ENCODE measurements at places on chromosomes 12 and 14.

DNA sequence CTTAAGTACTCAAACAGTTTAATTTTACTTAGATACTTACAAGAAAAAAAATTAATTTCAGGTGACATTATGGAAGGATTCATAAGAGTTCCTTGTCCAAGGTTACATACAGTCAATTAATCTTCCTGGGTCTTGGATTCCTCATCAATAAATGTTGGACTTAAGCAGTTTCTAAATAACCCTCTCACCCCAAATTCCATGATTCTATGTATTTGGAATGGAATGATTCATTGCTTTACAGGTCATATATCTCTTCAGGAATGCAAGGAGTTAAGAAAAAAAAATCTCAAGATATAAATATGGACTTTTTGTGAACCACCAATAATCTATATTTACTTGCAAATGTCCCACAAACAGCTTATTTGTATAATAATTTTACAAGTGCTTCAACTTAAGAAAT is 84.2 kb upstream of the BMP4 start:
- DNase-seq = no peak

- DNase-seq = no peak
Observed at GRCh38 chr12:11577658-11578260, 71.7 kb upstream of the ETV6 start.

DNA sequence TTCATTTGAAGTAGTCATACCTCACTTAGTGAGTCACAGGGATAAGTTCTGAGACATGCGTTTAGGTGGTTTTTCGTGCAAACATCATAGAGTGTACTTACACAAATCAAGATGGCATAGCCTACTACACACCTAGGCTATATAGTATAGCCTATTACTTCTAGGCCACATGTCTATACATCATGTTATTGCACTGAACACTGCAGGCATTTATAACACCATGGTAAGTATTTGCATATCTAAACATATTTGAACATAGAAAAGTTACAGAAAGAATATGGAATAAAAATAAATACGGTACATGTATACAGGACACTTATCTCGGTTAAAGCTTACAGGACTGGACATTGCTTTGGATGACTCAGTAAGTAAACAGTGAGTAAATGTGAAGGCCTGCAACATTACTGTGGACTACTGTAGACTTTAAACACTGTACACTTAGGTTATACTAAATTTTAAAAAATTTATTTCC is 670.6 kb downstream of the SLC16A7 start:
- DNase-seq = no peak

GRCh38 chr12:76018672-76019071 is 12.9 kb downstream of the PHLDA1 start:
- DNase-seq = no peak

GRCh38 chr12:59904874-59905521 is 309.2 kb downstream of the SLC16A7 start:
- DNase-seq = no peak

DNA sequence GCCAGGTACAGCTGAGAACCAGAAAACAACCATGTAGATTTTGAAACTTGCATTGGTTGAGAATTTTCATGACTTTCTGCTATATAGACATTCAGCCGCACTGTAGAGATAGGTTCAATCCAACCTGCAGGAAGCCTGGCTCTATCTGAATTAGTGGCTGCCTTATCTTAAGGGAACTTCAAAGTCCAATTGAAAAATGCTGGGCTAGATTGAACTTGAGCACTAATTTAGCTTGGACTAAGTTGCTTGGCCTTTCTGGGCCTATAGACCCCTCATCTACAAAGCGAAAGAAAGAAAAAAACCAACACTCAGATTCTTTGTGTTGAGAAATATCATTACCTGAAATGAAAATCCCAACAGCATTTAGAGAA is 332.4 kb downstream of the NUAK1 start:
- no peak for DNase-seq

All from type B pancreatic cell (in vitro differentiated cells).